ENCODE measurements at places on chromosomes 13 and 19.

GRCh38 chr13:90402613-90403012 is 944.9 kb upstream of the MIR17HG start:
- no peak for DNase-seq

- DNase-seq = peak; percentile 9
Observed at GRCh38 chr13:80340651-80341100, 250 bp downstream of the SPRY2 start.

DNA sequence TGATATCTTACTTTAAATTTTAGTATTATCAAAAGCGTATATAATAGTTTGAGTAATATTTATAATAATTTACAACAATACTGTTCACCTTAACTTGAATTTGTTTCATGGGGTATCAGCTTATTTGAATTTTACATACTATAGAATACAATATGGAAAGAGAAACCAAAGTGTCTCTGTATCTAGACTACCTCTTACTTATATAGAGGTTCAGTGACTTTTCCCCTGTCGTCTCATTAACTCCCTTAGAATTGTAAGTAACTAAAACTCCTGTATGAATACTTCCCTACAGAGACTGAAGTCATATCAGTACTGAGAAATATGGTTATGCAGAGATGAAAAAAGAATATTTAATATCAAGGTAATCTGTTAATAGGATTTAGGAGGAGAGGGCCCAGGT is 26.8 kb downstream of the COG6 start:
- DNase-seq = no peak

DNA sequence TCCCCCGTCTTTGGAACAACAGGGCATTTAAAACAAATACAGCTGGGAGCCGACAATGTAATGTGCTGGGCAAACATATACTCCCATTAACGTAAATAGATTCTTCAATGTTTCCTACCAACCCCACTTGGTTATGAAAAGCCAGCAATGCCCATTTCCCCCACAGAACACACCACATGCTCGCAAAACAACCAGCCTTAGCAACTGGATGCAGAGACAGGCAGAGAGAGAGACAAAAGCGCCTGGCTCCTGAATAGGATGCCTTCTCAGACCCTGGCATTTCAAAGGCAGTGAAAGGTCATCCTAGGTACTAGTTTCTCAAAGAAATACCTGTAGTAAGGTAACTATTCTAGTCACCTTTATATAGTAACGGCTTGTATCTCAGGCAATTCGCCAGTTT is 462.9 kb downstream of the ITGBL1 start:
- no peak for DNase-seq

DNA sequence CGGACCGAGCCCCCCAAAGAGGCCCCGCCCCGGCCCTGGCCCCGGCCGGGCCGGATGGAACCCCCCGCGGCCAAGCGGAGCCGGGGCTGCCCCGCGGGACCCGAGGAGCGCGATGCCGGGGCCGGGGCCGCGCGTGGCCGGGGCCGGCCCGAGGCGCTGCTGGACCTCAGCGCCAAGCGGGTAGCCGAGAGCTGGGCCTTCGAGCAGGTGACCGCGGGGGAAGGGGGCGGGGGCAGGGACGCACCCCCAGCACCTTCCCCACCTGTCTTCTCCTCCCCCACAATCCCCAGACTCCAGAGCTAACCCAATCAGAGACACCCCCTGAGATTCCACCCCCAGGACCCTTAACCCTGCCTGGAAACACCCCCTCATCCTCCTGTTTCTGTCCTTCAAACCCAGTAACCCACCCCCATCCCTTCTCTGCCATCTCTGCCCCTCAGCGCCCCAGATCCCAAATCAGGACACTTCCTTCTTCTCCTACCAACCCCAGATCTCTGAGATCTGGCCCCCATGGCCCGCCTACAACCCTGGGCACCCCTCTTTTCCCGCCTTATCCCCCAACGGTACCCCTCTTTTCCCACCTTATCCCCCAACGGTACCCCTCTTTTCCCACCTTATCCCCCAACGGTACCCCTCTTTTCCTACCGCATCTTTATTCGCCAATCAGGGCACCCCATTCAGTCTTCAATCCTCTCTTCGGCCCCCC is 505 bp downstream of the ZSWIM4 start:
- no peak for DNase-seq

DNA sequence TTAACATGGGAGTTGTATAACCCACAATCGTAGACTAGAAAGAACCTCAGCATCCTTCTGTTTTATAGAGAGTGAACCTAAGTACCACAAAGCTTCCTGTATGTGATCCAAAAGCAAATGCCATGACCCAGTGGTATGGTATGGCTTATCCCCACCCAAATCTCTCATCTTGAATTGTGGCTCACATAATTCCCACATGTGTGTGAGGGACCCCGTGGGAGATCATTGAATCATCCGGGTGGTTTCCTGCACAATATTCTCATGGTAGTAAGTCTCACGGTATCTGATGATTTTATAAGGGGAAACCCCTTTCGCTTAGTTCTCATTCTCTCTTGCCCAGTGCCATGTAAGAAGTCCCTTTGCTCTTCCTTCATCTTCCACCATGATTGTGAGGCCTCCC is 587.9 kb downstream of the LMO7 start:
- no peak for DNase-seq

GRCh38 chr13:46479283-46479682 is 73.7 kb upstream of the LRCH1 start:
- no peak for DNase-seq

- DNase-seq = no peak
Observed at GRCh38 chr19:16825312-16826052, 3.7 kb upstream of the SIN3B start.

DNA sequence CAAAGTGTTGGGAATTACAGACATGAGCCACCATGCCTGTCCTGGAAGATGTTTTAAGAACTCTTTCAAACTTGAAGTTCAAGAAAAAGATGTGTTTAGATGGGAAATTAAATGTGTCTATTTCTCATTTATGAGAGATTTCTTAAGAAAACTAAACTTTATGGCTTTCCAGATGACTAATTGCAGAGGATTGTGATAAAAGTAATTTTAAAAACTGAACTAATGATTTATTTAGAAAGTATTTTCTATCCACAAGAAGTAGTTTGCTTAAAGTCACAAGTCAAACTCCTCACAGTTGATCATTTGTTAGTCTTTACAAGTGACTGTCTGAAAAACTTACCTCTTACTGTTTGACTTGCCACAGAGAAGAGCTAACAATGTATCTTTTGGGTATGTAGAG is 89.6 kb upstream of the SPRY2 start:
- no peak for DNase-seq

- DNase-seq = no peak
Observed at GRCh38 chr13:106443607-106444322, 91.7 kb downstream of the EFNB2 start.

DNA sequence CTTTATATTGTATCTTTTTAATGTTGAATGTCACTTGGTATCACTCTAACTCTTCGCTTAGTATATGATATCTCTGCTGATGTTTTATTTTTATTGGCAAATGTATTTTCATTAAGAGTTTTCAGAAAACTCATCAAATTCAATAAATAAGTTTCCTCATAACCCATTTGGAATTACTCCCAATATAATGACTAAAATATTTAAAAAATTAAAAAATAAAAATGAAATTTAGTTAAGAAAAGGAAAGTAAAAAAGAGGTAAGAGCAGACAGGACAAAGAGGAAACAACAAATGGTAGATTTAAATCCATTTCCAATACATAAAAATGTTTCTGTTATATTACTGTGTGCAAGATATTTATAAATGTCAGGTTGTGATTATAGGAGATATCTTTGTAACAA is 548.9 kb upstream of the SPRY2 start:
- DNase-seq = no peak

GRCh38 chr13:44317752-44318151 is 55.9 kb upstream of the SERP2 start:
- DNase-seq = no peak

GRCh38 chr13:113758651-113759524 is at the start of gene TMEM255B:
TSS of gene TMEM255B (plus strand) at chr13:113759226. CDS start at chr13:113759270, 44 bp downstream.
- peak; percentile 81 for DNase-seq

GRCh38 chr19:33796164-33796875 is at the start of gene KCTD15:
TSS of gene KCTD15 (plus strand) at chr19:33796870. CDS start at chr19:33800455, 3,585 bp downstream.
- DNase-seq = peak; percentile 59

- peak; percentile 40 for DNase-seq
Observed at GRCh38 chr19:49512970-49513745, 697 bp downstream of the FCGRT start.

- no peak for DNase-seq
Observed at GRCh38 chr13:40682449-40683240, 16.2 kb upstream of the FOXO1 start.

GRCh38 chr13:86087244-86087643 is 288.0 kb upstream of the SLITRK6 start:
- no peak for DNase-seq

DNA sequence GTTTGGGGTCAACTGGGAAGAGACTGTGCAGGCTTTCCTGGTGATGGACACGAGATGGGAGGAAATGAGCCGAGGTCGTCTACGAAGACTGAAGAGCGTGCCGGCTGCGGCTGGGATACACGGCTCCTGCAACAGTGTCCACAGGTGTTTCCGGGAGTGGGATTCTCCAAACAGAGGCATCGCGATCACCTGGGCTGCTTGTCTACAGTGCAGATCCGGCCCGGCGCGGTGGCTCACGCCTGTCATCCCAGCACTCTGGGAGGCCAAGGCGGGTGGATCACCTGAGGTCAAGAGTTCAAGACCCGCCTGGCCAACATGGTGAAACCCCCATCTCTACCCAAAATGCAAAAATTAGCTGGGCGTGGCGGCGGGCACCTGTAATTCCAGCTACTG is 11.6 kb upstream of the SLC39A3 start:
- DNase-seq = no peak

DNA sequence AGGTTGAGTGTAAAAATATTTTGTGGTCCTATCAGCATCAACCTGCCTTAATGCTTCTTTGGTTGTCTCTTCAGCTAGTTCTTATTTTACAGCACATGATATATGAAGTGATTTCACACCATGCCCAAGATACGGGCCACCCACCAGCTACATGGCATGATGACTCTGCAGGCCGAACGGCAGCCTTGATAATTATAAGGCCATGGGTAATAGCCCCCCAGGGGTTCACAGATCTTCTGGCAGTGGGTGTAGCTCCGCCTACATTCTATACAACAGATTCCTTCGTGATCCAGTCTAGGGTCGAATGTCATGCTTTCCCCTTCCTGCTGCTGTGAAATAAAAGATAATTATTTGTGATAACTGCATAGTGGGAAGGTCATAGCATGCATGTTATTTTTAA is 36.1 kb downstream of the CNMD start:
- DNase-seq = no peak

DNA sequence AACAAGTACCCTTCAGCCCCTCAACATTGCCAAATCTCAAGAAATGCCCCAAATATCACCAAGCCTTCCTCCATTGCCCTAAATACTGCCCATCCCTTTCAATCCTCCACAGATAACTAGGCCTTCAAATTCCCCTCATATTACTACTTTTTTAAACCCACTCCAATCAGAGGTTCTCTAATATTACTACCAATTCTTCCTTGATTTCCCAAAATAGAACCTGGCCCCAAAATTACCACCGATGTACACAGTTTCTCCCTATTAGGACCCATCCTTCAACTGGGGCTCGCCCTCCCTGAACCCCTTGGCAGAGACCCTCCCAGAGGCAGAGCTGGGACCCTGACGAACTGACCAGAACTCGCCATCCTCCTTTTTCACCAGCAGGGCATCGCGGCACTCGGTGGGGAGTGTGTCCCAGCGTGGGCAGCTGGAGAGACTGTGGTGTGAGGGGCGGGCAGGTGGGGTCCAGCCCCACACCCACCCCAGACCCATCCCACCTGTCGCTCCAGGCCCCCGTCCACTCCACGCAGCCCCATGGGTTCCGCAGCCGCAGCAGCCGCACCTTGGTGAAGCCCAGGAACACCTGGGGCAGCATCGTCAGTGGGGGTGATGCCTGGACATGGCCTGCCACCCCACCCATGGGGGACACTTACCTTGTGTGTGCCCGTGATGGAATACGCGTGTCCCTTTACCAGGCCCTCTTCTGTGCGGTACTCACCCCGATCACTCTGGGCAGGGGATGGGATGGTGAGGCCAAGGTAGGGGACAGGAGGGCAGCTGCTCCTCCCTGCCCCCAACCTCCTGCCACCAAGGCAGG is 6.1 kb downstream of the CAPN12 start:
- no peak for DNase-seq

DNA sequence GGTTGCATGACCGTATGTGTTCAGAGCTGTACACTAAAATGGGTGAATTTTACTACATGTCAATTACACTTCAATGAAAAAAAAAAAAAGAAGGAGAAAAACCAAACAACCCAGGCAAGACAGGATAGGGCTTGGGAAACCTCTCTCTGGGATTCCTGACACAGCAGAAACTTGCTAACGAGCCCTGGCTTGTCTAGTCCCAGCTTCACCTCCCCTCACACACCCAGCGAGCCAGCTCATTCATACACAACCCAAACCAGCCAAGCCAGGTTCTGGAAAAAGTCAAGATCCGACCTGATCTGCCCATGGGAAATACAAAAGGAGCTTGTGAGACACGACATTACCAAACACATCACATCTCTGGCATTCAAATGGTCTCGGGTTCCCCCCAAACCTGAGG is 3.7 kb upstream of the TECR start:
- no peak for DNase-seq

DNA sequence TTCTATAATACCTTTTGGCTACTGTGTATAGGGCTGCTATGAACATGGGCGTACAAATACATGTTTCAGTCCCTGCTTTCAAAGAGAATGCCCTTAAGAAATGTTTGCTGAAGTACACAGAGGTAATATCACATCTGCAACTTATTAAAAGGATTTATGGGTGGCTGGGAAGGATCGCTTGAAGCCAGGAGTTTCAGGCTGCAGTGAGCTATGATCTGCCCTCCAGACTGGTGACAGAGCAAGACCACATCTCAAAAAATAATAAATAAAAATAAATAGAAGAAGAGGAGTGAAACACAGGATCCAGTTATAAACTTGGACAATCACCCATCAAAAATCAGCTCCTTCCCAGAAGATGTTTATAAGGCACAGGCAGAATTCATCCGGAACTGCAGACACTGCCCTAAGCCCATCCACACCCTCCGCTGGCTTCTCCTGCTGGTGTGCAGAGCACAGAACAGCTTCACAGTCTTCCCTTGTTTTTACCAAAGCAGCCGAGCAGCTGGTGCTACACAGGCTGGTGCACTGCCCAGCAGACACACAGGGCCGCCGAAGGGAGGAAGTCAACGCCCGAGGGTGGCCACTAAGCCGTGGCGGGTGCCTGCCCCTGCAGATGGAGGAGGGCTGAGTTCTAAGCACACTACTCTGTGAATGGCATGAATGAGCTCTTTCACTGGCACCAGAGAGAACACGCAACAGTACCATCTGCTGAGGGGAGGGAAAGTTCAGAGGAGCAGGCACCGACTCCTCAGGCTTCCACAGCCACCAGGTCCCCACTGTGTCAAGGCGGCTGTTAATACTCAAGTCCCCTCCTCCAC is 44.0 kb downstream of the BRD4 start:
- DNase-seq = no peak

- DNase-seq = no peak
Observed at GRCh38 chr19:48810151-48810550, 678 bp downstream of the BCAT2 start.

DNA sequence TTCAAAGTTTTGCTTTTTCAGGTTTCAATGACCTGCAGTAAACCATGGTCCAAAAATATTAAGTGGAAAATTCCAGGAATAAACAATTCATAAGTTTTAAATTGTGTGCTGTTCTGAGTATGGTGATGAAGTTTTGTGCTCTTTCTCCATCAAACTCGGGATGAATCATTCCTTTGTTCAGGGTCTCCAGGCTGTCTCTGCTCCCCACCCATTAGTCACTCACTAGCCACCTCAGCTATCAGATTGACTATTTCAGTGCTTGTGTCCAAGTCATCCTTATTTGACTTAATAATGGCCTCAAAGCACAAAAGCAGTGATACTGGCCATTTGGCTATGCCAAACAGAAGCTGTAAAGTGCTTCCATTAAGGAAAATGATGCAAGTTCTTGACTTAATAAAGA is 1140.4 kb downstream of the EFNB2 start:
- DNase-seq = no peak

Measured in activated CD4-positive, alpha-beta T cell treated with anti-CD3 and anti-CD28 coated beads for 48 hours (primary cell).